ENCODE measurements at places on chromosomes 2 and 18.
A peak's percentile ranks its signal among the peaks of the same experiment; 100 is the strongest.

GRCh38 chr2:218081063-218081462 is 12.0 kb downstream of the RUFY4 start:
- peak; percentile 63 for DNase-seq

GRCh38 chr2:224038049-224038829 is 847 bp downstream of the SERPINE2 start:
- DNase-seq, result peak; percentile 32

GRCh38 chr2:29096969-29097368 is 18.2 kb upstream of the CLIP4 start:
- DNase-seq, result no peak

DNA sequence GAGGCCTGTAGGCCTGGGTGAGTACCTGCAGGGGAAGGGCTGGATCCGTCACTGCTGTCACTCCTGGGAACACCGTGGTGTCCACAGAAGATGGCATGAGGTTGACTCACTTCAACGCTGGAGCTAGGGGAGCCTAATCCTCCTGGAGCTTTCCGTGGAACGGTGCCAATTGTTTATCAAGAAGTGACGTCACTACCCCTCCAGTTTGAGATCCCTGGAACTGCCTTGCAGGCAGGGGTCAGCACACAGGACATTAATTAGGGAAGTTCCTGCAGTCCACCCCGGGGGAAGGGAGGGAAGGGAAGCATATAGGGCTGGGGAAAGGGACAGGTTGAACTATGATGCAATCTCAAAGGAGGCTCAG is 408.6 kb downstream of the GALR1 start:
- DNase-seq, result no peak

Data from GM10248 (cell line).